ENCODE measurements at places on chromosomes 12 and 14.

GRCh38 chr12:72485017-72485701, 213.0 kb downstream of the TRHDE start:
- no peak for DNase-seq

DNA sequence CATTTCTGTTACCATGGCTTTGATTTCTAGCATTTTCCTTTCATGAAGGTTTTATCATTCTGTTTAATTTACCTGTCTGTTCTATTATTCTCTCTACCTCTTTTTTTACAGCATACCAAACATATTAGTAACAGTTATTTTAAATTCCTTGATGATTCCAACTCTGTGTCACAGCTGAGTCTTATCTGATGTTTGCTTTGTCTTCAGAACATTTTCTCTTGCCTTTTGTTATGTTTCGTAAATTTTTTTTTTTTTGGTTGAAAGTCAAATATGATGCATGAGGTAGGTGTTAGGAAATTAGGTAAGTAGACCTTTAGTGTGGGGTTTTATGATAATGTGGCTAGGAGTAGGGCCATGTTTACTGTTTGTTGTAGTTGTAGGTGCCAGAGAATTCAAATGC, 496.4 kb downstream of the FOXG1 start:
- DNase-seq = peak; percentile 16

DNA sequence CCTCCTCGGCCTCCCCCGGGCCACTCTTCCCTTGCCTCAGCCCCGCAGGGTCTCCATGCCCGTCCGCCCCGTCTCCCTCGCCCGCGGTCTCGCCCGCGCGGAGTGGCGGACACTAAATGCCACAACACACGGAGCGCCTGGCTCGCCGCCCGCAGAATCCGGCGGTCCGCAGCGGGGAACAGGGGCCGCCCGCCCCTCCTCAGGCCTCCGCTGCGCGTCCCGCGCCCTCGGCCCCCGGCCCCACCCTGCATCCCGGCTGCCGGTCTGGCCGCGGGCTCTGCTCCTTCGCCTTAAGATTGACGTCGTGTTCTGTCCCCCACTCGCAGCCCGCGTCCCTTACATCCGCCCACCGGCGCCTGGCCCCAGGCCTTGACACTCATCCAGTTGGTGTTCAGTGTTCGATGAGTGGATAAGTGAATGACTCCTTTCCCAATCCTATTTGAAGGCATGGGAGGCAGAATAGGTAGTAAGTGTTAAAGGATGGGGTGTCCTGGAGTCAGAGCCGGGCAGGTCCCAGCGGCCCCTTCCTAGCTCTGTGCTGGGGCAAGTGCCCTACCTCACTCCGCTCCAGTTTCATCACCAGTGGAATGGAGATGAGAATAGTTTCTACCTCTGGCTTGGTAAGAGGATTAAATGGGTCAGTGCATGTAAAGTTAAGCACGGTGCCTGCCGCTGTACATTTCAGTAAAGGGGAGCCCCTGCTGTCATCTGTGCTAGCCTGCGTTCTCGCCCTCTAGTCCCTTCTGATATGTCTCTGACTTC, 622 bp downstream of the TECPR2 start:
- peak; percentile 49 for DNase-seq

DNA sequence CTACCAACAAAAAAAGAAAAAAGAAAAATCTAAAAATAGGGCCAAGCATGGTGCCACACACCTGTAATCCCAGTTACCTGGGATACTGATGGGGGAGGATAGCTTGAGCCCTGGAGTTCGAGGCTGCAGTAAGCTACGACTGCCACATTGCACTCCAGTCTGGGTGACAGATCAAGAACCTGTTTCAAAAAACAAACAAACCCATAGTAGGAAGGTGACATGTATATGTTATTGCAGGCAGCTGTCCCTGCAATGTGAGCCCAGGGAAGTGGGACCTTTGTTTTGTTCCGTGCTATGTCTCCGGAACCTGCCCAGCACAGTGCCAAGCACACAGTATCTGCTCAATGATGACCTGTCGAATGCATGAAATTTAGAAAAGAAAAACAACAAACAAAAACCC, 37.2 kb upstream of the YY1 start:
- no peak for DNase-seq

DNA sequence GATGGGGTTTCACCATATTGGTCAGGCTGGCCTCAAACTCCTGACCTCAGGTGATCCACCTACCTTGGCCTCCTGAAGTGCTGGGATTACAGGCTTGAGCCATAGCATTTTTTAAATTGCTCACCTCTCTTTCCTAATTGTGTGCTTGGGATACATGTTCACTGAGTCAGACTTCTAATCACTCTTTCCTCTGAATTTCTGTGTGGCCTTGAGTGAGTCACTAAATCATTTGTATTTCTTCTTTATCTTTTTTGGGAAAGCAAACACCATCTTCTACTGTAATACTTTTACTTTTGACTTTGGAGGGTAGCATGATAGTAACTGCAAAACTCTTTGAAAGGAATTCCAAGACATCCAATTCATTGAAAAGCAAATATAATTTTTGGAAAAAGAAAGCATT, 60.8 kb downstream of the FLRT2 start:
- DNase-seq = peak; percentile 62

GRCh38 chr14:91599994-91600393, 89.9 kb upstream of the PPP4R3A start:
- no peak for DNase-seq

- no peak for DNase-seq
These were observed 75.9 kb downstream of the DUSP16 start for GRCh38 chr12:12486661-12487240.

DNA sequence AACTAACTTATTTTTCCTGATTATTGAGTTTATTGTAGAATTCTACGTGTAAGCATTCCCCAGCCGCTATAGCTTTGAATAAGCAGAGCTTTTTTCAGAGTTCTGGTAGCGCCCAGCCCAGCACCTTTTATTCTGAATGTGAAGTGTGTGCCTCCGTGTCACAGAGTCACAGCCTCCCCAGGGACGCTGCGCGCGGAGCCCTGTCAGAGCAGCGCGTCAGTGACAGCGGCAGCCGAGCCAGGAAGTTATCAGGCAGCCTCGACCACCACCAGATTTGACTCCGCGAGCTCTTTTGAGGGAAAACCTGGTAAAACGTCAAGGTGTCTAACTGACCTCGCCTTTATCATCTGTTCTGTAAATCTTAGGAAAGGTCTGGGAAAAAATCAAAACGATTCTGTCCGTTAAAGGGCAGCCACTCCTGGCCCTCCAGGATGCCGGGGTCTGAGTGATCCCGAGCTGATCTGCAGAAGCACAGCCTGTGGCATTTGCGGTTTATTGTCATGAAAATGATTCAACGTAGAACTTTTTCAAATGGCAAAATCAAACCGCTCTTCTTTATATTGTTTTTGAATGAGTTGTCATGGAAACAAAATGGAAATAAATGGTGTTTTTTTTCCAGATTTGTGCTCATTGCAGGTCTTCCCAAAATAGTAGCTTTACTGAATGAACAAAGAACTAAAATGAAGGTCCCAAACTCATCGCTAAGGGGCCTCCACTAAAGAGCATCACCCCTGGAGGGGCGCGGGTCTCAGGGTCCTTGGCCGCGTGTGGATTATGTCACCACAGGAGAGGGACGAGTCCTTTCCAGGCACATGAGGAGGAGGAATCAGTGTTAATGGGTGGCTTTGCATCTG, 43.1 kb upstream of the MMP17 start:
- peak; percentile 53 for DNase-seq

Data from fibroblast of skin of right biceps (primary cell).